Stimulated activated CD4-positive, alpha-beta T cell treated with anti-CD3 and anti-CD28 coated beads, Interleukin-4, amount 100 ng/mL, for 4 hours (primary cell): ENCODE measurements at places on chromosomes 3 and 15.

- no peak for DNase-seq
Measured at GRCh38 chr3:69012800-69013252, 658 bp downstream of the EOGT start.

DNA sequence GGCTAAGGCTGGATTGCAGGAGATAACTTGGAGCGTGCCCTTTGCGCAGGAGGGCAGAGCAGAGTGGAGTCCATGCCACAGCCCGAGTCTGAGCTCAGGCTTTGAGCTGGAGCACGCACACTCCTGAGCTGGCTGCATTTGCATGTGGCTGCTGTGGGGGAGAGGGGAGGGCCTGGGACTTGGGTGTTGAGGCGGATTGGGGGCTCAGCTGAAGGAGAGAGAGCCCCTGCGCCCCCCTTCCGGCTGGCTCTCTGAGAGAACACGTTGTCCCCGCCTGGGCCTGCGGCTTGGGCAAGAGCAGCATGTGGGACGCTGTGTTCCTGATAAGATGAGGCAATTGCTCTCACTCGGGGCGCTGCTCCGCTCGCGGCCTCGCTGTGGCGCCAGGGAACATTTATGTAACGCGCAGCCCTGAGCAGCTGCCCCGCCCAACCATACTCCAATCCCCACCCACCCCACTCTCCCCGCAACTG lies 39.1 kb downstream of the KLF13 start:
- DNase-seq = peak; percentile 80

GRCh38 chr15:39713846-39714245 lies 68.8 kb downstream of the FSIP1 start:
- DNase-seq = no peak

- DNase-seq = no peak
Measured at GRCh38 chr3:22506871-22507270, 696.3 kb upstream of the UBE2E2 start.

DNA sequence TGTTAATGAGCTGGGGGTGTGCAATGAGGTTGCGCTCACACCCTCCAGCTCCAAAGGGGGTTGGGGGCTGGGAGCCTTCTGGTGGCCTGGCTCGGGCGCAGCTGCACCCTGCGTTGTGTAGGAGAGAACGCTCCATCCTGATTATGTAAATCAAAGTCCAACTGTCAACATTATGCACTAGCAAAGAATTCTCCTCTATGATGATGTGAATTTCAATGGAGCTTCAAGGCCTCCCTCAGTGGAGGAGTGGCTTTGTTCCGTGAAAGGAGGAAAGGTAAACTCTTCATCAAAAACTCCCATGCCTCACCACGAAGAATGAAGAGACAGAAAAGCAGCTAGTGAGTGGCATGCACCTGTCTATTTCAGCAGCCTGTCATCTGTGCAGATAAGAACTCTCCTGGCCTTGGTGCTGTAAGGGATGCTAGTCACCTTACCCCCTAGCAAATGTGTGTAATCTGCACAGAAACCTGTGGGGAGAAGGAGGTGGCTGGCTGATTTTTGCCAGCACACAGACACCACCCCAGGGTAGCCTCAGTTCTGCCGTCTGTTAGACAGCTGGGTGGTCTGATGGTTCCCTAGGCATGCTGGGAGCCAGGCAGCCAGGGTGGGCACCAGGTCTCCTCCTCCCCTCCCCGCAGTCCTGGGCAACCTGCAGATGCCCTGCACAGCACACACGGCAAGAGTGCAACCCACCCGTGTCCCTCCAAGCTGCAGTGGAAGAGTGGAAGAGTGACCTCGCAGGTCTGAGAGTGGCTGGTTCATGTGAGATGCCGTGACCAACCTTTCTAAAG lies 47.0 kb upstream of the TRPM1 start:
- DNase-seq = no peak
